Stimulated activated CD4-positive, alpha-beta T cell treated with anti-CD3 and anti-CD28 coated beads, Interleukin-15, amount 100 ng/mL, for 24 hours (primary cell): ENCODE measurements at places on chromosomes 4 and X.
A peak's percentile ranks its signal among the peaks of the same experiment; 100 is the strongest.

DNA sequence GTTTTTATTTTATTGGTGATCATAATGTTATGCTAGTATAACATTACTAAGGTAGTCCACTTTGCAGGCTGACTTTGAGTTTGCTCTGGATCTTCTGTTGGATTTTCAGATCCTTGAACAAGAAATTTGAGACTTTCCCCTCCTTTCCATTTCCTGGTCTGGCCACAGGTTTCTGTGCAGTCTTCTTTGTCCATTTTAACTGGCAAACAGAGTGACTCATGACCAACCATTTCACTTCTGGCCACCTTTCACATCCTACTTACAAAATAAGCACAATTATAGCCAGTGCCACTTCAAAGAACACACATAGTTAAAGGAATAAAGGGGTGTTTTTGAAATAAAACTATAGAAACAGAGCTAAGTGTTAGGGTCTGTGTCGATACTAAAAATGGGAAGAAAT lies 8.4 kb downstream of the ANK2 start:
- DNase-seq = no peak

- DNase-seq = no peak
These were observed 816.4 kb upstream of the FRG1 start for GRCh38 chr4:189124149-189124758.

GRCh38 chrX:105461016-105461415 lies 240.5 kb upstream of the TEX13A start:
- no peak for DNase-seq

DNA sequence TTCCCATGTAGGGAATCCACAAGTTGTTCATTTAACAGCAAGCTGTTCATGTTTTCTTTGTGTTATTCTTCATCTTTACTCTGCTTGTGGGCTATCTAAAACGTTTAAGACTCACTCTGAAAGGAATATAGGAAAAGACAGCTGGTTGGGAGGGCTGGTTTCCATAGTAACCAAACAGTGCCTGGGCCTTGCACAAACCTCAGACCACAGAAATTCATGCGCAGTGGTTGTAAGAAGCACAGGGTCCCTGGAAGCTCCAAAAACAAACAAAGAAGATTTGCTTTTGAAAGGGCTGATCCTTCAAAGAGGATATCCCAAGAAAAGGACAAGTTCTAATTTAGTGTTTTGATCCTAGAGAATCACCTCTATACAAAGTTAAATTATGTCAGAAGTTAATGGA lies 7.8 kb downstream of the SERTM2 start:
- no peak for DNase-seq

- peak; percentile 50 for DNase-seq
These were observed 19.5 kb downstream of the RELL1 start for GRCh38 chr4:37666625-37667071.

GRCh38 chrX:40015693-40016092 lies 82.1 kb downstream of the BCOR start:
- DNase-seq = no peak

DNA sequence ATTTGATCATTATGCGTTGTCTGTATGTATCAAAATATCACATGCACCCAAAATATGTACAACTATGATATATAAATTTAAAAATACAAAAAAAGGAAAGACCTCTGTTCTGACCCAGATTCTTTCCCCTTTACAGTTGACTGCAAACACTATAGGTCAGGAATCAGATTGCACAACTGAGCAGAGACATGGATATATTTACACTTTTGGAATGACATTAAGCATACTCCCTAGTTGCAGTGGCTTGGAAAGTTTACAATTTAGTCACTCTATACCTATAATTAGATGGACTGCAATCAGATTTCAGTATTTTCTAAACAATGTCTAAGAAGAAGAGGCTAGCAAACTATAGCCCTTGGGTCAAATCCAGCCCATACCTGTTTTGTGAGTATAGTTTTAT lies 98.5 kb upstream of the INPP4B start:
- no peak for DNase-seq

GRCh38 chr4:40918330-40918729 lies 168.6 kb downstream of the NSUN7 start:
- DNase-seq = no peak

- no peak for DNase-seq
These were observed 207.2 kb upstream of the GPRIN3 start for GRCh38 chr4:89514811-89515210.

GRCh38 chrX:11678158-11678557 lies 12.4 kb upstream of the ARHGAP6 start:
- DNase-seq = no peak

DNA sequence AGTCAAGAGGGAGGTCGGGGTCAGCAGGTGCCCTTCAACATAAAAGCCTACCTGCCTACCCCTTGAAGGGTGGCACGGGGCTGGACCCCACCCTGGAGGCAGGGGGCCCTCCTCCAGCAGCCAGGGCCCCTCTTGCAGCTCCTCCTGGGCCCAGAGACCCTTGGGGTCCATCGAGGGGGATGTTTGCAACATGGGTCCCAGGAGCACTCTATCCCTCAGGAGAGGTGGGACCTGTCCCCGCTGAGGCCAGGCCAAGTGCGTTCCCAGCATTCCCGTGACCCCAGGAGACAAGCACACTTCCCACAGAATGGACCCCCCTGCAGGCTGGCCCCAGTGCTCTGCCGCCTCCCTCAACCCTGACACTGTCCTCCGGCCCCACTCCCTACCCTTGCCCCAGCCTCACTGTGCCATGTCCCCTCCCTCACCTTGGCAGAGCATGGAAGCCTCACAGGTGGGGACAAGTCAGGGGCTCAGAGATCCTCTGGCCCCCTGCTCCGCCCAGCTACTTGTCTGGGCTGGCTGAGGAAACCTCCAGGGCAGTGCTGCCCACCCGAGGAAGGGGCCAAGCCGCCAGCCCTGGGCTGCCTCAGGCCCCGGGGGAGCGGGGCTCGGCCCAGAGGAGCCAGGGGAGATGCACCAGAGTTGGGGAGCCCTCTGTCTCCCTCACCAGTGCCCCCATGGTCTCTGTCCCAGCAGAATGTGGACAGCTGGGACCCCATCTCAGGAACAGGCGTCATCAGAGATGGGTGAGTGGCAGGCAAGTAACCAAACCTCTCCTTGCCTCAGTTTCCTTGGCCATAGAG lies 2.2 kb downstream of the MXD4 start:
- DNase-seq = peak; percentile 1

DNA sequence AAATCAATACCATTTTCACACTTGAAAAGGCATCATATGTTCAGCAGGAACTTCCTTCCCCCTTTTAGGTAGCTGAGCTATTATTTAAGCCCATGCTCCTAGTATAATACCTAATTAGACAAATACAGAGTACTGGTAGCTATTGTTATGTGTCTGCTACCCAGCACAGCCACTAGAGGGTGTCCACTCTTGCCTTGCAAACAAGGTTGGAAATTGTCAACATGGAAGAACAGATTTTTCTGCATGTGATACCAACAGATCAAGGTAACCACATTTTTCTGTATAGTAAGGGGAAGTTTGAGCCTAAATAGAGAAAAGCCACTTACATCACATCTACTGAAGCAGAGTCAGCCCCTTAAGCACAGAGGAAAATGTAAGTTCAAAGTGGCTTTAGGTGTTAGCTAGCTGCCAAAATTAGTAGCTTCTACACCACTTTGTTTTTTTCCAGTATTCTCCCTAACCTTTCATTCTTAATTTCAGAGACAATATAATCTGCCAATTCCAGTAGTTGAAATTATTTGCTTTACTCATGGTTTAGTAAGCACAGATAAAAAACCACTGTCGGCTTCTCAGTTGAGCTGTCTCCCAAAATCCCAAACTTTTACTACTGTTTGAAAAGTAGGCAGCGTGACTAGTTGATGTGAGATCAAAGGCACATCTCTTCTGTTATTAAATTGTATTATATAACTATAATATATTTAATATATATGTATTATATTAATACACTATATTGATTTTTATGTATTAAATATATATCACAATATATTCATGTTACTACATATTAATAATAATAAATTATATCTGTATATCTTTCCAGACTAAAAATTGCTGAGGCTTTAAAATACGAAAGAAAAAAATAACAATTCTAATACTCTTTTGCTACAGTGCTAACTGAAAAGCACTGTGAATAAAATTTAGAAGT lies 38.2 kb downstream of the EDNRA start:
- DNase-seq = peak; percentile 63

GRCh38 chr4:78756776-78757175 lies 19.4 kb upstream of the BMP2K start:
- DNase-seq = no peak

- no peak for DNase-seq
These were observed 1069.5 kb downstream of the DMD start for GRCh38 chrX:32141841-32142240.

- no peak for DNase-seq
These were observed 7.5 kb upstream of the CDKL2 start for GRCh38 chr4:75637827-75638226.

GRCh38 chr4:6476893-6477292 lies 4.5 kb upstream of the PPP2R2C start:
- no peak for DNase-seq

- no peak for DNase-seq
These were observed 29.5 kb upstream of the GPR78 start for GRCh38 chr4:8550691-8551090.

GRCh38 chr4:126489826-126490463 lies 1142.8 kb upstream of the INTU start:
- DNase-seq = no peak

- DNase-seq = no peak
These were observed 234.9 kb upstream of the CTSO start for GRCh38 chr4:156188596-156188995.

- DNase-seq = no peak
These were observed 62.3 kb upstream of the ADAMTS3 start for GRCh38 chr4:72631296-72631695.

DNA sequence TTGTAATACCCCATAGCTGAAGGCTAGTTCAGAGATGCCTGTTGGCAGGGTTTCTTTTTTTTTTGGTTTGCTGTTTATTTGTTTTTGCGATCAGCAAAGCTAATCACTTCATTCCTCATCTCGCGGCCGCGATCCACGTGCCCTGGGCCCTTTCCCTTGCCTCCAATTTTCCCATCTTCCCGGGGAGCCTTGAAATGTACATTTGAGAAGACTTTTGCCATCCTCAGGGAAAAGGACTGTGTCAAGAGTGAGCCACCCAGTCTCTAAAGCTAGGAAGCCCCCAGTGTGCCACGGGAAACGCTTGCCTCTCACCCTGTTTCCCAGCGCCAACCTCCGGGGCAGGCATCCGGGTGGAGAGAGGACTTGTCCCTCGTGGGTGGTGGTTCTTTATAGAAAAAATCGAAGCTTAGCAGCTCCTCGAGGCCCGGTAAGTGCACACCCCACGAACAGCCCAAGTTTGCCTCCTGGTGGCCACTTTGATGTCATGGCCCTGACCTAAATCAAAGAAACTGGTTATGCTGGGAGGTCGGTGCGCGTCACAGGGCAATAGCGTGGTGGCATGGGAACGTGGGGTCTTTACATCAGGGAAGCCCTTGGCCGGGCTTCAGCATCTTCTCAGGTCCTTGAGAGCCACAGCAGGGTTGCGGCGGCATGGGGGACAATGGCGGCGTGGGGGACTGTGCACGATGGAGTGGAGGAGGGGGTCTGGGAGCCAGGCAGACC lies 42.0 kb downstream of the MAP7D3 start:
- peak; percentile 30 for DNase-seq

GRCh38 chrX:17564689-17565409 lies 172.4 kb upstream of the SCML1 start:
- DNase-seq = no peak

DNA sequence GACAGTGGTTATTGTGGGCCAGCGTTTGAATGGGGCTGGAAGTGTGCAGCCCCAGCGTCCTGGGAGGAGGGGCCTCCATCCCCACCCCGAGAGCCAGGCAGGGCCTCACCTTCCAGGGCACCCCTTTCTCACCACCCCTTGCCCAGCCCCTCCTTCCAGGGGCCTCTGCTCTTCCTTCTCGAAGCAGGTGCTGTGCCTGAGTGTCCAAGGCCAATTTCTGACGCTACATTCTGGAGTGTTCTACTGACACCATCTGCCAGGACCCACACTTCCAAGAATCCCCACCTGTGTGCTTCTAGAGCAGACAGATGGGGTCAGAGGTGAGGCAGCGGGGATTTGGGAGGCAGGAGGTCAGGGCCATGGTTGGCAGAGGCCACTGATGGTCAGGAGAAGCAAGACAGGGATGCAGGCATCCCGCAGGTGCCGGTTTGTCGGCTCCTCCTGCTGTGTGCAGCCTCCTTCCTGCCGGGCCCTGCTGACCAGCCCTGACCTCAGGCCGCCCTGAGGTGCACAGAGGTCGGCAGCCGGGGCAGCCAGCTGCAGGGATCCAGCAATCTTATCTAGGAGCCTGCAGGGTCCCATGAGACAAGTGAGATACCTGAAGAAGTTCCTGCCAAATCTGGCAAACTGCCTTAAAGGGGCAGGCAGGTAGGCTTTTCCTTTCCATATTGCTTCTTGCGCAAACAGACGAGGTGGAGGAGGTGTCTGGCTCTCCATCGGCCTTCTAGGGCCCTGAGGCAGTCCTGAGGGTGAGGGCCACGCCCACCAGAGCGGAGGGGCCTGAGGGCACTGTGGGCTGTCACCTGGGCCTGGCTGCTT lies 18.8 kb downstream of the MSANTD1 start:
- DNase-seq = no peak

DNA sequence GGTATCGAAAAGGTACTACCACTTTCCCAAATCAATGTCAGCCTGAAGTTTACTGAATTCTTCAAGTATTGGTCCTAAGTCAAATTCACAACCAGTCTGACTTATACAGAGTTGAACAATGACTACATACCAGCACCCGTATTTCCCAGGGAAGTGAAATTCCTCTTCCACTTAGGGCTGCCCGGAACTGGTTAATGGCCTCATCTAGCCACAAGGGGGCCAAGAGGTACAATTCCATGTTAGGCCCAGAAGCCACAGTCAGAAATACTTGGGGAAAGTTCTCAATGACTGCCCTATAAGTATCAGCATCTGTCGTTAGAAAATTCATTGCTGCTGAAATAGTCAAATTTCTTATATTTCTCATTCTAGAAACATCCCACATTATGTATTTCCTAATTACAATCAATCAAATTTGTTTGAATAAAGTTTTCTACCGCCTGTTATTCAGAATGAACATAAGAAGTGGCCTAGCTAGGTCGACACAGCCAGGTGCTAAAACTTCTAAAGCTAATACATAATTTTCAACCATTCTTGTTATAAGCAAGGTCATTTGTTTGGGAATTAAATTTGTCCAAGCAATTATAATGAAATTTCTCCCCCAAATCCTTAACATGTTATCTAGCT lies 5.6 kb upstream of the PCDH7 start:
- DNase-seq = peak; percentile 8

DNA sequence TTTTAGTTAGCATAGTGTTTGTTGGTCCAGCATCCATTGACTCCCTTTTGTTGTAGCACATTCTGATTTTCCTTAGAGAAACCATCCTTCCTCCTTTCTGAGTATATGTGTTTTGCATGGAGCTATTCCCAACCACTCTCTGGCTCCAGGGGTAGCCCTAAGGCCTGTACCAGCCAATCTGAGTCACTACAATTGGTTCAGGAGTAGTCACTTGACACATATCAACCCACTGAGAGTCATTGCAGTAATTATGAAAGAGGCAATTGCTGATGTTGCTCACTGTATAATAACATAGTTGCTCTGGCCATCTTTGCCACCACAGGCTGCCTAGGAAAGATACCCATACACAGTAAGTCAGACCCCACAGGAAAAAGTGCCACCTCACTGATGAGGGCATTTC lies 71.2 kb upstream of the GRID2 start:
- DNase-seq = no peak

- no peak for DNase-seq
These were observed 17.2 kb downstream of the EDNRA start for GRCh38 chr4:147498031-147498660.
